ENCODE measurements at places on chromosomes 2 and 18.

- DNase-seq: no peak
These were observed 18.7 kb downstream of the C2orf92 start for GRCh38 chr2:97688062-97688827.

- no peak for DNase-seq
These were observed 25.5 kb downstream of the CDH2 start for GRCh38 chr18:28151434-28151833.

DNA sequence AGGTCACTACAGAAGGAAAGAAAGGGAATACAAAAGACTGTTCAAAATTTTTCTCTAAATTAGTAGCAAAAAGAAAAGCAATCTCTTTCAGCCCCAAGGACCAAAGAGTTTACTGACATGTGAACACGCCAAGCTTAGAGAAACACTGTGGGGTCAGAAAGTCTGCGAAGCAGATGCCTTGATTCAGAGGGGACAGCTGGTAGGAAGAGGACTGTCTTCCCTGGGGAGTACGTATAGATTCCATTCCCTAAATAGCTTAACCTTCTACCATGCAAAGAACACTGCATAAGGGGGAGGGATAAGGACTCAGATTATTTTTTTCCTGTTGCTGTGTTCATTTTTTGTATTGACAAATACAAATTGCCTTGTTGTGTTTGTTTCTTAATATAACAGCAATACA, 96.1 kb downstream of the IRS1 start:
- no peak for DNase-seq

DNA sequence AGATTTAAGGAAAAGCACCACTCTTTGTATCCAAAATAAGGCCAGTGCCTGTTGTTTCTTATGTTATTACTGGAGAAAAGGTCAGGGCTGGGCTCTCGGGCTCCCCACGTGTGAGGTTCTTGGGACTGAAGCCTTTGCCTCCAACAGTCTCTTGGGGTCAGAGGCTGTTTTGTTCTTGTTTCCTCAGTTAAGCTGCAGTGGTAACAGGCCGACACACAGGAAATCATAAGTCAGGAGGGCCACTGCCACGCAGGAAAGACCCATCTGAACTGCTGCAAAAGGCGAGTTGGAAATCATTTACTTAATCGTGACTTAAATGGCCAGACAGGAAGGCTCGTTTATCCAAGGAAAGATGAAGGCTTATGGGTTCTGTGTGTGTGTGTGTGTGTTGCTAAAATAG, 30.3 kb upstream of the IL37 start:
- no peak for DNase-seq

- DNase-seq: no peak
These were observed 6.1 kb upstream of the TMBIM1 start for GRCh38 chr2:218298314-218298875.

DNA sequence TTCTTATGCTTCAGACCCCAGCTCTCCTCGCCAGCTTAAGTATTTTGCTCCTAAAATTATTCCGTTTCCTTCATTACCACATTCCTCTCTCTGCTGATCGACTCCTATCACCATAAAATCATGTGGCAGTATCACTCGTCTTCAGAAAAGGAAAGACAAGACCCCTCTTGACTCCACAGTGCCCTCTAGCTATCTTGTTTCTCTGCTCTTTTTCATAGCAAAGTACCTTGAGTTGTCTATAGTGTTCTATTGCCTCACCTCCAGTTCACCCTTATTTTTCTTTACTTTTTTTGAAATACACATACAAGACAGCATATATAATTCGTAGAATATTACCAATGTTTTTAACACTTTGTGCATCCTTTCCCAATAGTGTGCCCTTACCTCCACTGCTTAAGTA, 273.2 kb upstream of the SIX3 start:
- DNase-seq: no peak

GRCh38 chr18:68992719-68993482, 195.0 kb downstream of the CCDC102B start:
- DNase-seq: no peak

DNA sequence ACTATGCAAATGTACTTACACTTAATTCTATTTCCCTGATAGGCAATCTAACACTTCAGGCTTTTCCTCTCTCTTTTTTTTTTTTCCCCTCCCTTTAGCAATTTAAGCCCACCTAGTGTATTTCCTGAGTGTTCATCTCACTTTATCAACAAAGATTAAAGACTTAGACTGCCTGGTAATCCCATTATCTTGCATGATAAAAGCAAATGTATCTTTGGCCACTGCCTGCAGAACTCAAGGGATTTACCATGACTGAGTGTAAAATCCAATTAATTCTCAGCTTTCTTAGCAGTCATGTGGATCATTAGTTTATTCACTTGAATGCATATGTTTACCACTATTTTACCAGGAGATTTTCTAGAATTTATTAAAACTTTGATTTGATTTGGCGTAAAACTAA, 1102.2 kb upstream of the GYPC start:
- DNase-seq: no peak

DNA sequence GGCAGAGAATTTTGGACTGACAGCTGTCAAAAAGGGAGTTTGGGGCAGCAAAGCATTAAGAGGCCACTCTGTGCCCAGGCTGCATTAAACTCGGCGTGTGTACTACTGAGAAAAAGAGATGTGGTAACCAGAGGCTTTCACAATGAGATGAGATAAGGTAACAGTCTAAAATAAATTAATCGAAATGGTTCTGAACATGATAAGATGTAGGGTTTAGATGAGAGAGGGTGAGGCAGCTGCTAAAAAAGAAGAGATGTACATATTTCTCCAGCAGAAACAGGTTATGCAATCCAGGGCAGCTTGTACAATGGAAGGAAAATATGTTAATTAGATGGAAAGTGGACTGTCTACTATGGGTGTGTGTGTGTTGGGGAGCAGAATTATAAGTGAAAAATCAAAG, 39.2 kb upstream of the ACTR3 start:
- DNase-seq: no peak

- DNase-seq: peak; percentile 79
These were observed 652 bp downstream of the PPM1B start for GRCh38 chr2:44169155-44169898.

Data from left forelimb (tissue), 1 donor.